A549 treated with dexamethasone at 1 μM for 4 hours (cell line): ENCODE measurements at places on chromosomes 2 and 18. TPM values are rescaled to one million over a fixed set of nuclear protein-coding genes. Genes with fewer than 3 reads are reported as not detected.

PIEZO2 gene
- total RNA-seq = 0.44 to 1.2 TPM (median 0.70 TPM) in 5 replicates

CCDC150 gene
- total RNA-seq = 3.0 to 4.9 TPM (median 4.5 TPM) in 5 replicates

GPR75 gene
- 1.1 to 2.9 TPM (median 2.6 TPM) in 5 replicates for total RNA-seq

TUBB8B gene
- 0.12 TPM in 1 of 5 replicates, not detected in the others for total RNA-seq

ELOA2 gene
- not detected in 5 replicates for total RNA-seq

RGPD3 gene
- total RNA-seq = 0.14 to 0.25 TPM (median 0.16 TPM) in 5 replicates

SLC5A7 gene
- total RNA-seq = not detected in 5 replicates

CDH2 gene
- 39.4 to 57.6 TPM (median 50.4 TPM) in 5 replicates for total RNA-seq

BMP10 gene
- not detected in 5 replicates for total RNA-seq
